ENCODE measurements at places on chromosomes 2 and 18.

- DNase-seq, result no peak
Observed at GRCh38 chr2:67828066-67828465, 234.7 kb downstream of the C1D start.

- no peak for DNase-seq
Observed at GRCh38 chr2:68912732-68913131, 40.0 kb downstream of the GKN2 start.

DNA sequence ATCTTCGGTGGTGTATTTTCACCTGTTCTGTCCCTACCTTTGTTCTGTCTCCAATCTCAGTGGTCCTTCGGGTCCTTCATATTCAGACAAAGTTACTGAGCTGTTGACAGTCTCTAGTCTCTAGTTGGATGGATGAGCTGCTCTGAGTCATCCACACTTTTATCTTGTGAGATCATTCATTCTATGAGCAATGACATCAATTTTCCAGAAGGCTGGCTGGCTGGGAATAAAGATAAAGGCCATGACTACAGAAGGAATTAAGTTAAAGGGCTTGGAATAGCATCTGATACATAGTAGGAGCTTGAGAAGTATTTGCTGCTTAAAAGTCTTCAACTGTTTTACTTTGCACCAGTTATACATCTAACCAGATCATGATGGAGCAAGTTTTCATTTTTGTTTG lies 43.1 kb upstream of the SLC39A10 start:
- no peak for DNase-seq

DNA sequence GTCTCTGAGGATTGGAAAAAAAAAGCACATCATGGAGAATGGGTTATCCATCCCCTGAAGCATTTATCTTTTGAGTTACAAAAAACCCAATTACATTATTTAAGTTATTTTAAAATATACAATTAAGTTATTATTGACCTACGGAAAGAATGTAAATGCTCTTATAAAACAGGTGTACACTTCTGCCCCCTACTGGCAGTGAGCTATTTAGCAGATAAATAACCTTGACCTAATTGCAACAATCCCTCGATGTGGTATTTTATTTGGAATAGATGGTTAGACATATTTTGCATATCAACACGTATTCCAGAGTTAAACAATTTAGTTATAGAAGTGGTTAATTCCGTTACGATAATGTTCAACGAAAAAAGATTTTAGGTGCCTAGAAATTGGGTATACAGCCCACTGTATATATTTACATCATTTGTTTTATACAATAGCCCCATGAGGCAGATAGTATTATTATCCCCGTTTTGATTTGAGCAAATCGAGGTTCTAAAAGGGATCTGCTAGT lies 9.1 kb upstream of the DAW1 start:
- peak; percentile 24 for DNase-seq

DNA sequence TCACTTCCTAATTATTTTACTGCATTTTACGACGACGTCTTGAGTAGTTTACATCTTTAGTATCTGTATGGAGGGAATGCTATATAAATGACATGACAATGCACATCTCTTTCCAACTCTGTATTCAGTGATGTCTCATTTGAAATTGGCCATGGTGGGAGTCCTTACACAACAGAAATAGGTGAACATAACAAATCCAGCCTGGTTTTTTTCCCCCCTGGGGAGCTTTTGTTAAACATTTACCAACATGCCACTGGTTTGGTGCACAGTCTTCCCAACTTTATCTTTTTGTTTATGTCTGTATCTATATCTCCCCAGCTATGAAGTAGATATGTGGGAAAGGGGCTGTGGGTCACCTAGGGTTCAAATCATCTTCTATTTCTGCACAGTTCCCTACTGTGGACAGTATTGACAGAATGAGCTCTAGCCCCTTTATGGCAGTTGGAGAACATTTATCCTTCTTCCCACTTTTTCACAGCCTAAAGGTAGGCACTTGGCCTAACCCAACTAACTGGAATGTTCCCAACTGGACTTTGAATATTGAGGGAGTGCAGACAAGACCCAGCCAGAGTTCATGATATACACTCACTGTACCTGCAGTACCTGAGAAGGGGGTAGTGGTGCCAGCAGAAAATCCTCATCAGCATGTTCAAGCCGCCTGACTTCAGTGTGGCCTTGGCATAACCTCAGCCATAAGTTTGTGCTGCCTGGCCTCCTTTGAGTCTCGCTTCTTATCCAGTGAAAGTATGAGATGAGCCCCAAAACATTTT lies 5.7 kb upstream of the RTKN start:
- DNase-seq, result no peak

DNA sequence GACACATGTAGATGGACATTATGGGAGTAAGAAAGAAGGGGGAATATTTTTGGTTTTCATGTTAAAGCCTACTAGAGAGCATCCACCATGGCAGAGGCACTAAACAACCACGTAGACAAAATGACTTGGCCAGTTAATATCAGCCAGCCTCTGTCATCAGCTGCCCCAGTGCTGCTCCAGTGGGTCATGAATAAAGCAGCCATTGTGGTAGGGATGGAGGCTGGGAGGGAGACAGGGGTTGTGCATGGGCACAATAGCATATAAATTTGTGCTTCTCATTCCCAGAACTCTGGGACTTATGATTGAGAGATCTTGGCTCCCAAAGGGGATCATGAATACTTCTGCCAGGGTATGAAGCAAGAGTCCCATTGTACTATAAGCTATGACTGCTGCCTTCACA lies 31.1 kb upstream of the CXCR4 start:
- no peak for DNase-seq

DNA sequence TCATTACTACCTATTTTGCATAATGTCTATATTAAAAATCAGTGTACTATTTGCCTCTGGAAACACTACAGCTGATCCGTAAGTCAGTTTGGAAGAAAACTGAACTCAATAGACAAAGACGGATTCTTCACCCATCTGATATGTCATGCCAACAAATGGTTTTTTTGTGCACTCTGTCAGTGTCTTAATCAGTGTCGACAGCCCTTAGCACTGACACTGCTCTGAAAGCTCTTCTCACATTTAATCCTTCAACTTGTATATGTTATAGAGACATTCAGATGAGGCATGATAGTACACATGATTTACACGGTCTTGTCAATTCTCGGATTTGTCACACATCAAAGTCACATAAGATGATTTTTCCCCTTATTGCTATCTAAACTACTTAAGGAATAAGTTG lies 347.5 kb upstream of the GALNT5 start:
- DNase-seq, result no peak

GRCh38 chr2:10405448-10405847 lies 42.7 kb downstream of the ODC1 start:
- DNase-seq, result no peak

- DNase-seq, result no peak
Observed at GRCh38 chr2:100073110-100073509, 69.3 kb downstream of the AFF3 start.

GRCh38 chr18:71293322-71293721 lies 1004.5 kb downstream of the SOCS6 start:
- DNase-seq, result no peak

GRCh38 chr2:224085246-224085645 lies 46.2 kb upstream of the SERPINE2 start:
- no peak for DNase-seq

DNA sequence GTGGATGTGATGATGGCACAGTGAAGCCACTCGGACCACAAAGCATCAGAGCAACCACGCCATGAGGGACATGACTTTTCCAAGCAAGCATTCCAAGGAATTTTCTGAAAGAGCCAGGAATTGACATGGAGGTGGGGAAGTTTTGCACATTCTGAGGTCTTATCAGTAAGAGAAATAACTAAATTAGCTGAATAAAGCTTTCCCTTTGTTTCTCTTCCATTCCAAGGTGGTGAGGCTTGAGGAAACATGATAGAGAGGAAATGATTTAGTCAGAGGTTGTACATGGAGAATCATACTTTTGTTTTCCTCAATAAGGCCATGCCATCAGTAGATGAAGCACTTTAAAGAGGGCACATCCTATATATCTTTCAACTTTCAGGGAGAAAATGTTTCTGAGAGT lies 115.7 kb upstream of the MMADHC start:
- DNase-seq, result no peak

- no peak for DNase-seq
Observed at GRCh38 chr2:197782126-197782525, 3.0 kb downstream of the BOLL start.

DNA sequence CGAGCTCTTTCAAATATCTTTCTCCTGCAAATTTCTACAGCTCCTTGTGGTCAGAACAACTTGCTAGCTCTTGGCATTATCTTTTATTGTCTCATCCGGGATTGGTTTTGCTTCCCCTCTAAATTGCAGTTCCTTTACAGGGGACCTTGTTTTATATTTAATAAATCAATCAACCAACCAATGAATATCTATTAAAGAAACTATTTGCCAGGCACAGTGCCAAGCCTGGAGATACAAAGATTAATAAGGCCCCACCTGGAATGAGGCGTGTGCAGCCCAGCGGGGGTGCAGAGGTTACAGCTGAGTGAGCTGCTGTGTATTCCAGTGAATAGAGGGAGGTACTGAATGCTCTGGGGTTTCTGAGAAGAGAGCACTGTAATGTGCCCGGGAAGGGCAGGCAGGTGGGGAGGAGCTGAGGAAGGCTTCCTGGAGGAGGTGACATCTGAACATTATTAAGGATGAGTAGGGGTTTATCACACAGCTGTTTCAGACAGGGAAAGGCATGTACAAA lies 51.8 kb downstream of the LIPG start:
- DNase-seq, result no peak

GRCh38 chr2:70785137-70785911 lies 5.1 kb downstream of the FIGLA start:
- peak; percentile 16 for DNase-seq

DNA sequence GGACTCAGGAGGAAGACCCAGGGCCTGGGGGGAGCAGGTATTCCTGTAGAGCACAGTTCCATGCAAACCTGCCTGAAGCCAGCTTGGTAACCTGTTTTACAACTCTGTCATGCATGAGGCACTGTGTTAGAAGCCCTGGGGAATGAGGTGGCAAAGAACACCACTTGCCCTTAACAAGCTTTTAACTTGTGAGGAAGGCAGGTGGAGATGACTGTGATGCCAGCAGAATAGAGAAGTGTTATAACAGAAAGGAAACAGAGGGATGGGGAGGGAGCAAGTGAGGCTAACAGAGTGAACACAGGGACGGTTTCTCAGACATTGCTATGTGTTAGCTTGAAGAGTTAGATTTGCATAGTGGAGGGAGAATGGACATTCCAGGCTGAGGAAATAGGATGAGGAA lies 11.5 kb upstream of the IL1A start:
- DNase-seq, result no peak

GRCh38 chr2:113167115-113167932 lies 6.4 kb upstream of the PSD4 start:
- DNase-seq, result no peak

DNA sequence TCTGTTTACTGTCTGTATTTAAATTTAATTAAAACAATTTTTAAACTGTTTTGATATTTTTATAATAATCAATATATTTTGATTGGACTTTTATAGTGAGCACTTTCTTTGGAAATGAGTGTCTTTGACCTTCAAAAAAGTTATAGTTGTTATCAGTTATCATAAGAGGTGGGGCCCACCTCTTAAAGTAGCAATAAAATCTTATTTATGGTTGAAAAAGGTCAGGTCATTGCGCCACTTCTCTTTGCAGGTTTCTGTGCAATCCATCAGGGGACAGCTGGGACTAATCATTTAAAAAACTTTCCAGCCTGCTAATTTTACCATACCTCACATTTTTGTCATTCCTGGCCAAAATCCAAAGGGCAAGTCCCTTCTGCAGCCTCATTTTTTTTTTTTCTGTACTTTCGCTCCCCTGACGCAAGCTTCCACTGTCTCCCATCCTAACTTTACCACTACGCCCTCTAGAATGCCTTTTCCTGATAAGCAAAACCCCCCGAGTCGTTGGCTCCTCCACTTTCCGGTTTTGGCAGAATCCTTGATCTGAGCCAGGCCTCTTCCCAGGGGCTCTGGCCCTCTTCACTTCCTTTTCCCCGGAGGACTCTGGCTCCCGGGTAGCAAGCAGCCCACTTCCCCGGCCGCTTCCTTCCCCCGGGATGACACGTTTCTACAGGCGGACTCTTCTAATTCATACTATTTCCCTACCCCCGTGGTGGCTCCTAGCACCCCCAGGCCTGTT lies 1.1 kb upstream of the SEH1L start:
- DNase-seq, result no peak

DNA sequence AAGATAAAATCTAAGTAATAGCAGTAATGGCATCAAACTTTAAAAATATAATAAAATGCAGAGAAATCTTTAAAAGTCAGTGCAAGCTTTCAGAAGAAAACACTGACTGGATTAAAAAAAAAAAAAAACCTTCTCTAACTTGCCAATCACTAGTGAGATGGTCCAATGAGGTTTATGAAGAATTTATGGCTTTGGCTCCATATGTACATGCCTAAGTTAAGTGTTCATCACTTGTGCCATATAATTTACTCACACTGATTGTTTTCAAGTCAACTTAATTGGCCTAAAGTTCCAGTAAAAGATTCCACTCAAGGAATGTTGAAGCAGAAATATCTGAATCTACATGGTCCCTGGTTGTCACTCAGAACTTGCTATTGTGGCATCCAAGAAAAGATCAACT lies 40.7 kb upstream of the RAB27B start:
- no peak for DNase-seq

DNA sequence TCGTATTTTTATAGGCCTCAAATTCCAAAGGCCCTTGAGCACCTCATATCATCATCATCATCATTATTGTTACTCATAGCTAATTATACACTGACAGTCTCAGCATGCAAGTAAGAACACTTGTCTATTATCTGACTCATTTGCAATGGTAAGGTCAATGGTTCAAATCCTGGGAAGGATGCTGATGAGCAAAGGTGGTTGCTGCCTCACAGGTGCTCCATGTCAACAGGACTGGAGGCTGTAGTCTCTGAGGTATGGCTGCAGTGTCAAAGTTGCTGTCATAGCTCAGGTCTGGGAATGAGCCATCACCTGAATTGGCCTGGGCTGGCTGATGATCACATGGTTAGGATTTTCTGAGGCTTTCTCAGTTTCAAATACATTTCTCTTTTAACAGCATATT lies 379.3 kb downstream of the BCL11A start:
- no peak for DNase-seq

DNA sequence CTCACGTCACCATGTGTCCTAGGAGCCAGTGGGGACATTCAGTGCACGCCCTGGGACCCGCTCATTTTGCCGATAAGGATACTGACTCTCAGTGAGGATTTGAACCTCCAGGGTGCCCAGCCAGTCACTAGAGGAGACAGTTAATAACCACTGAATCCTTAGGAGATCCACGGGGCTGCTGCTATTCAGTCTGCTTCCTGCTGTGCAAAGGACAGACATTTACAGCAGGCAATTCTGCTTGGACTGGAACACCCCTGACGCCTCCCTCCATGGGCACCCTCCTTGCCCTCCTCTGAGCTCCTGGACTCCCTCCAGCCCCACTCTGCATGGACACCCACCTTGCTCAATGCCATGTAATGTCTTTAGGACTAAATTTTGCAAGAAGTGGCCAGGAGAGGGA lies 265.5 kb downstream of the EIPR1 start:
- DNase-seq, result no peak

GRCh38 chr2:182445391-182445965 lies 18.6 kb upstream of the PDE1A start:
- DNase-seq, result no peak

DNA sequence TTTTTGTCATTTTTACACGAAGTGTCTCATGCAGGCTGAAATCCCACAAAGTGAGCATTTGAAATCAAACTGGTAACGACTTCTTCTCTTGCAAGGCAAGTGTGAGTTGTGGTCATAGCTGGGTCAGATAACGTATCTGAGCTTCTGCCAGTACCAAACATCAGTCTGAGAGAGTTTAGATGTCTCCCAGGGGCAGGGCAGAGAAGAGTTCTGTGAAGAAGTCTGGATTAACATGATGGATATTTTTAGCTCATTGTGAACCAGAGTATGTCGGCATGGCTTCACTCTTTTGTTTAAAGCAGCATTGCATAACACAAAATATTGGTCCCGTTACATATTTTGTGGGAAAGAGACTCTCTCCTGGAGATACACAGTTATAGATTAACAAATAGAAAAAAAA lies 655.5 kb upstream of the KLHL29 start:
- DNase-seq, result no peak

All from hippocampal formation (tissue), 2 donors.